Activated CD4-positive, alpha-beta T cell treated with anti-CD3 and anti-CD28 coated beads, Interleukin-10, Interleukin-2, amounts not matched to agents 100 ng/mL and 50 ng/mL, durations not matched to agents 16 hours and 8 hours (primary cell): ENCODE measurements at places on chromosomes 1 and 21.

DNA sequence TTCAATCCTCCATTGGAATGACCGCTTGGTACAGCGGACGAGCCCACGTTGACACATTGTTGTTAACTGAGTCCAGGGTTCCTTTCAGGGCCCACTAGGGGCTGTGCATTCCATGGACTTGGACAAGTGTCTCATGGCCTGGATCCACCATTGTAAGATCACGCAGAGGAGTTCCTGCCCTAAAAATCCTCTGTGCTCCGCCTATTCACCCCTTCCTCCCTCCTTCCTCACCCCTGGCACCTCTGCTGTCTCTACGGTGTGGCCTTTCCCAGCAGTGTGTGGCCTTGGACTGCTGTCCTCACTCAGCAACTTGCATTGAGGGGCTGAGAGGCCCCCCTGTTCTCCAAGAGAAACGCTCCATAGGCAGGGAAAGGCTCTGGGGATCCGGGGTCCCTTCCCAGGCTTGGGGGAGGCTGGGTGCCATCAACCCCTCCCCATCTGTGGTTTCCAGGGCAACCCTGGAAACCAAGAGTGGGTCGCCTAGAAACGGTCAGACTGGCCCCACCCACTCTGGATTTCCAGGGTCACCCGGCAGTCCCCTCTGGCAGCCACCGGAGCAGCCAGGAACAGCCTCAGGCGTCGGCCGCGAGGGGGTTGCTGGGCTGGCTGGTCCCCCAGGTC, 50.9 kb downstream of the MEGF6 start:
- DNase-seq, result no peak

- no peak for DNase-seq
Measured at GRCh38 chr1:108584428-108584856, 24.5 kb downstream of the EEIG2 start.

GRCh38 chr1:42721926-42722325, 18.1 kb downstream of the CLDN19 start:
- no peak for DNase-seq

DNA sequence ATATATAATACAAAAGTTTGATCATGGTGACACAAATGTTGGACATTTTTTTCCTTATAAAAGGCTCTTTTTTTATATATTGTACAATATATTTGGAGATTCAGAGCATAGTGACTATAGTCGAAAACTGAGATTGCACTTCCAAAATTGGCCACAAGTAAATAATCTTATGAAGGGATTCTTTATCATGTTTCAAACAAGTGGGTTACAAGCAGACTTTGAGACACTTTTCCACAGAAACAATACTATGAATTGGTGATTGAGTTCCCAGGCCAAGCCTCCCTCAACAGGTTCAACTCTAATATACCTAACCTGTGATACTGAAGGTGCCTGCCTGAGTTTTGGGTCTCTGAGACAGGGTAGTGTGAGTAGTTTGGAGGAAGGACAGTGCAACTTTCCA, 13.8 kb downstream of the LEPR start:
- no peak for DNase-seq
